Keratinocyte (primary cell): ENCODE measurements at places on chromosomes 2 and 18.

DNA sequence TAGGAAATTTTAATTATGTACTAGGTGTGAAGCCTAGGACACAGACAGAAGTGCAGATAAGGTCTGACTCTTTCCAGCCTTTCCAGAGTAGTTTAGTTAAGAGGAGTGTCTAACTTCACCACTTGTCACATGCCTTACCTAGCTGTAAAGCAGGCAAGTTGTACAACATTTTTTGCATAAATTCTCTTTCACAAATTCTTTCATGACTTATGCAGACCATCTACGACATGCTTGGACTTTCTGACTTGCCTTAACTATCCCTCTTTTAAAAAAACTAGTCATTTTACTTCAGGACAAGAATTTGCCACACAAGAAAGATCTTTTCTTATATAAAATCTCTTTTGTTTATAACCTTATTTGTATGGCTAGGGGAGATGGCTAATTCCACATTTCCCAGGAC, 1273.6 kb upstream of the SLC39A10 start:
- DNase-seq = no peak

- no peak for DNase-seq
These were observed 63.5 kb downstream of the STAT4 start for GRCh38 chr2:191087311-191087710.

DNA sequence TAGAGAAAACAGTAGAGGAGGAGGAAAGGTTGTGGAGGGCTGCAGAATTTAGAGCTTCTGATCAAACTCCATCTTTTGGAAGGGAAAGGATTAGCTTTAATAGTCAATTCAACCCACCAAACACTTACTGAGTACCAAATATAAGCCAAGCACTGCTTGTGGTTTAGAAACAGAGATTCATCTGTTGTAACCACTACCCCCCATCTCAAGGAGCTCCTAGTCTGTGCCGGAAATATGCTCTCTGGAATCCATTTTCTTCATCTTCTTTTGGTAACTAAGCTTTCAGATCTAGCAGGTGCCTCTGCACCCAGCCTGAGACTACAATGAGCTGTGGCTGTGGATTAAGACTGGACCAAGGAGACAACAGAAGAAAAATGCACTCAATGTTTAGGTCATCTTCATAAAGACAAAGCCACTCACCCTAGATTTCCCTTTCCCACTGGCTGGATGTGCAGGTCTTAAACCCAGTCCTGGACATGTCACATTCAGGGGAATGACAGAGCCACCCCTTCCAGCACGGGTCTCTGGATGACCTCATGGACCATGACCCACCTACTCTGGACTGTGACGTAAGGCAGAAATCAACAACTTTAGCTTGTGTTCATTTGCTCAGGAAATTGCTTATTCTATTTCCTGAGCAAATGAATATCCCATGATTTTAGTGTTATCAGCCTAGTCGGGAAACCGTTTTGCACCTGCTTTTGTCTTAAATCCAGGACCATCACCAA, 52.9 kb downstream of the EPB41L3 start:
- DNase-seq = no peak

DNA sequence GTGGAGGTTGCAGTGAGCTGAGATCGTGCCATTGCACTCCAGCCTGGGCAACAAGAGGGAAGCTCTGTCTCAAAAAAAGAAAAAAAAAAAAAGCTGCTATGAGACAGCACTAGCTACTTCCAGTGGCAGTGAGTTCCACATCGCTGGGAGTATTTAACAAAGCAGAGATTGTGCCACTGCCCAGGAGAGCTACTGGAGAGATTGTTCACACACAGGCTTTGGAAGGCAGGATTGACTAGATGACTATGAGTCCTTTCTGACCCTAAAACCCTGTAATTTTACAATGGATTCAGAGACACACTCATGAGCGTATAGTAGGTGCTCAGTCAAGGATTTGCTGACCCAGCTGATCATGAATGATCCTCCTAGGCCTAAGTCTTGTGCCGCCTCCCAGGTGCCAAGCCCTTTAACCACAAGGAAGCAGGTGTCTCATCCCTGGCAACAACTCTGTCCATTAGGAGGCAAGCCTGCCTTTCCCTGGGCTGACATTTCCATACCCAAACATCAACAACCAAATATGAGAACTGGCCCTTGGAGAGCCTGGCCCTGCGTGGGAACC, 45.0 kb upstream of the ODC1 start:
- DNase-seq = peak; percentile 57
